ENCODE measurements at places on chromosomes 1 and 21.

GRCh38 chr1:156904187-156904959, 10.9 kb downstream of the PEAR1 start:
- DNase-seq = no peak

DNA sequence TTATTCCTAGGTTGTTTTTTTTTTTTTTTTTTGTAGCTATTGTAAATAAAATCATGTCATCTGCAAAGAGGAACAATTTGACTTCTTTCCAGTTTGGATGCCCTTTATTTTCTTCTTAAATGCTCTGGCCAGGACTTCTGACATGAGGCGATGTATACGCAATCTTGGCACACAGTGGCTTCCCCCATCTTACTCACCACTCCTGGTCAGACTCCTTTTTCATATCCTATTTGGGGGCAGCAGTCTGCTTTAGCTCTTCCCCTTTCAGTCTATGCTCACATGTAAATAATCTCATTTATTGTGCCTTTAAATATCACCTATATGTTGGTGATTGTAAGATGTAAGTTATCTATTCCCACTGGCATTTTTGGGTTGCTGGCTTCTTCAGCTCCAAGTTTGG, 56.1 kb downstream of the SLAMF6 start:
- DNase-seq = no peak

- peak; percentile 46 for DNase-seq
Measured at GRCh38 chr1:61641578-61642336, 83.2 kb downstream of the TM2D1 start.

- no peak for DNase-seq
Measured at GRCh38 chr1:205652984-205653383, 21.2 kb upstream of the ELK4 start.

DNA sequence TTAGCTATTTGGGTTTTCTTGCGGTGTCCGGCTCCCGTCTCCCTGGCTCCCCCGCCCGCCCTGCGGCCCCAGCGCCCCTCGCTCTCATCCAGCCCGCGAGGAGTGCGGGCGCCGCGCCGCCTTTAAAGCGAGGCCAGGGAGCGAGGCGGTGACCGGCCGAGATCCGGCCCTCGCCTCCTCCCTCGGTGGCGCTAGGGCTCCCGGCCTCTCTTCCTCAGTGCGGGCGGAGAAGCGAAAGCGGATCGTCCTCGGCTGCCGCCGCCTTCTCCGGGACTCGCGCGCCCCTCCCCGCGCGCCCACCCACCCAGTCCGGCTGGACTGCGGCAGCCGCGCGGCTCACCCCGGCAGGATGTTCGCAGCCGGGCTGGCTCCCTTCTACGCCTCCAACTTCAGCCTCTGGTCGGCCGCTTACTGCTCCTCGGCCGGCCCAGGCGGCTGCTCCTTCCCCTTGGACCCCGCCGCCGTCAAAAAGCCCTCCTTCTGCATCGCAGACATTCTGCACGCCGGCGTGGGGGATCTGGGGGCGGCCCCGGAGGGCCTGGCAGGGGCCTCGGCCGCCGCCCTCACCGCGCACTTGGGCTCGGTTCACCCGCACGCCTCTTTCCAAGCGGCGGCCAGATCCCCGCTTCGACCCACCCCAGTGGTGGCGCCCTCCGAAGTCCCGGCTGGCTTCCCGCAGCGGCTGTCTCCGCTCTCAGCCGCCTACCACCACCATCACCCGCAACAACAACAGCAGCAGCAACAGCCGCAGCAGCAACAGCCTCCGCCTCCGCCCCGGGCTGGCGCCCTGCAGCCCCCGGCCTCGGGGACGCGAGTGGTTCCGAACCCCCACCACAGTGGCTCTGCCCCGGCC, 492 bp downstream of the HLX start:
- no peak for DNase-seq

DNA sequence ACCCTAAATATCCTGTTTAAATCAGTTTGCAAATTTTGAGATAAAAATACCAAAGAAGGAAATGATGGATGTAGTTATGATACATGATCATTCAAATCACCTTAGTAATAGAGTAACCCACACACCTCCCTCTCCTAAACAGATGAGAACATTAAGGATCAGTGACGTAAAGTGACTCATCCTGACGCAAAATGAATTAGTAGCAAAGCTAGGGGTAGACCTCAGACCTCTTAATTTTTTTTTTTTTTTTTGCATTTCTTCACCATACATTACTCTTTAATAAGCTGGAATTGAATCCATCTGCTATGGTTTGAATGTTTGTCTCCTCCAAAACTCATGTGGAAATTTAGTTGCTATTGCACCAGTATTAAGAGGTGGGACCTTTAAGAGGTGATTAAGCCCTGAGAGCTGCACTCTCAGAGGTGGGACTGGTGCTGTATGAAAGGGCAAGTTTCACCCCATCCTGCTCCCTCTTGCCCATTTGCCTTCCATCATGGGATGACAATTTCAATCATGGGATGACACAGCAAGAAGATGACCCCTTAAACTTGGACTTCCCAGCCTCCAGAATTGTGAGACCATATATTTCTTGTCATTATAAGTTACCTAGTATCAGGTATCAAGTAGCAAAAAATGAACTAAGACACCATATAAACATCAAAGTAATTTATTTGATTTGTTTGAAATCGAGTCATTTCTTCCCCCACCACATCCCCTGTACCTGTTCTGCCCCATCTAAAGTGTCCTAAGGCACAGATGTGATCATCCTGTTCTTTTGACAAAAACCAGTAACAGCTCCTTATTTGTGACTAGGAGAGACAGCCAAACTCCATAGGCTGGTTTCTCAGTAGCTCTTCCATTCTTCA, 114.6 kb upstream of the DUSP10 start:
- DNase-seq = no peak

GRCh38 chr1:94351481-94351880, 66.7 kb upstream of the ABCD3 start:
- no peak for DNase-seq

GRCh38 chr1:80961464-80962190, 839.1 kb upstream of the ADGRL2 start:
- DNase-seq = no peak

GRCh38 chr1:201172999-201173610, 17.5 kb upstream of the IGFN1 start:
- DNase-seq = no peak

DNA sequence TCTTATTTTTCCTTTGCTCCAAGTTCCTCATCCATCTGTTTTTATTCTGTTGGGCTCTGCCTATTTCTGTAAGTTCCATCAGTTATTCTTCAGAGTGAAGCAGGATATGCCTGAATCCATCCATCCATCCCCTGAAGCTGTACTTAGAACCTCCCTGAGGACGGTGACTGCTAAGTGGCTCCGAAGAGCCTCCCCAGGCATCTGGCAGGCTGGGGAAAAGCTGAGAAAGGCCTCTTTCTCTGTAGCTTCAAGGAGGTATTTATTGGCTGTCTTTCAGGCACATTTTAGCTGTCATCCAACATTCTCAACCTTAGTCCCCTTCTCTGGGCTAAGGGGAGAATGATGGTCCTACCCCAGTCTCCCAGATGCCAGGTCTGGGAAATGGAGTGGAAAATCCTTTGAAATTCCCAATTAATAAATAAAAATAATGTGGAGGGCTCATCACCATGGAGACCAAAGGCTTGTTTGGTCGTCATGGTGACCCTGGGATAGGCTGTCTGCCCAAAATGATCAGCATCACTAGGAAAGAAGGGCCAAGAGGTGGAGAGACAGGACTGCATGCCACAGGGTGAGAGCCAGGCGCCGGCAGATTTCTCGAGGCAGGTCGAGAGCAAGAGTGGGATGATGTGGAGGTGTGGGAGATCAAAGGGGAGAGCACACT, 82.0 kb downstream of the UBIAD1 start:
- DNase-seq = no peak

DNA sequence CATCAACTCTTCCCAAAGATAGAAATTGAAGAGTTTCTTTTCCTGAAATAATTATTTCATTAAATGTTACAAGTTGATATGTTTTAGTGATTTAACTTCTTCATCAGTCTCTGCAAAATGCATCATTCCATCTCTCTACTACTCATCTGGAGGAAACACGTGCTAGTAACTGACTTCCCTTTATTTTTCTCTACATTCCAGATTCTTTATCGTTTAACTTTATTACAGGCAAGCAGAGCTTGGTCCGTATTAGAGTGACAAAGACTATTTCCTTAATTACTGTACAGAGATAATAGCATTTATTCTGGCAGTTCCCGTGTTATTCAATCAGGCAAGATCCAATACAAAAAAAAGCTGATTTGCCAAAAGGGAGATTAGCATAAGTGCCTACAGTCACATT, 88.6 kb downstream of the TM2D1 start:
- no peak for DNase-seq

DNA sequence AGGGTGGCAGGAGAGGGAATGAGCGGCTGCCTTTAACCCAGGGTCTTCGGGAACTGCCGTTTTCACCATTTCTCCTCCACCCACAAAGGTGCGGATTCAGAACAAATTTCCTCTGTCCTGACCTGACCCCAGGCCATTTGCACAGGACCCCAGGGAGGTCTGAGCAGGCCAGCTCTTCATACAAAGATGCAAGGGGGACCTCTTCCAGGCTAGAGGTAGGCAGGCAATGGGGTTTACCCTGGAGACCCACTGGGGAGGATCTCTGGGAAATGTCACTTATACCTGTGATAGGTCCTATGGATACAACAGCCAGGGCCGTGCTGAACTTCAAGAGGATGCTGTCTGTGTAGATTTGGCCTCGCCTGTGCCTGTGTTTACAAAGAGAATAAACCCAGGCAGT, 89.7 kb upstream of the VAMP3 start:
- DNase-seq = no peak

GRCh38 chr1:17568014-17568900, 28.8 kb downstream of the ARHGEF10L start:
- no peak for DNase-seq

- DNase-seq = no peak
Measured at GRCh38 chr1:214416417-214416816, 135.0 kb downstream of the PTPN14 start.

DNA sequence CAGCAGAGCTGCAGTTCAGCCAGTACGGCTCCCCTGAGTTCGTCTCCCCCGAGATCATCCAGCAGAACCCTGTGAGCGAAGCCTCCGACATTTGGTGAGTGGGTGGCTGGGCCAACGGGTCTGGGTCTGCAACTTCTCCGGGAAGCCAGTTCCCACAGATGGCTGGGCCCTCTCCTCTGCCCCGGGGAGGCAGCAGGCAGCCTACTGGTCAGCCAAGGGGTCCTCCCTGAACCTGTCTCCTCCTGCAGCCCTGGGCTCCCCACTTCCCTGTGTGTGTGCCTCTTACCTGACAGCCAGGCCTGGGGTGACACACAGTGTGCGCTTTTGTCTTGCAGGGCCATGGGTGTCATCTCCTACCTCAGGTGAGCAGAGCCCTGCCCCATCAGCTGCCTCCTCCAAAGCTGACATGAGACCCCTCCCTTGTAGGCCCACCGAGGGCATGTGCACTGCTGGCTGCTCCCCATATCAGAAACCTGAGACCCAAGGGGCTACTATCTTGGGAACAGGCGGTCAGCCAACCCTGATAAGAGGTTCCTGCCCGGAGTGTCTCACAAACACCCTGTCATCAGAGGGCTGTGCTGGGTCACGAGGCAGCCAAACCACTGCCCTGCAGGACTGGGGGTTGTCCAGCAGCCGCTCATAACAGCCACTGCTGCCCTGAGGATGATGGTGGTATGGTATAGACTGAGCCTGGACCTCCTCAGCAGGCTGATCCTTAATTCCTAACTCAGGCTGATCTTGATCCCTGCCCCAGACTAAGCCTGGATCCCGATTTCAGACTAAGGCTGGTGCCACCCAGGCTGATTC, 37.6 kb downstream of the TRIM11 start:
- DNase-seq = no peak

GRCh38 chr1:235767795-235768194, 98.9 kb downstream of the LYST start:
- DNase-seq = no peak

DNA sequence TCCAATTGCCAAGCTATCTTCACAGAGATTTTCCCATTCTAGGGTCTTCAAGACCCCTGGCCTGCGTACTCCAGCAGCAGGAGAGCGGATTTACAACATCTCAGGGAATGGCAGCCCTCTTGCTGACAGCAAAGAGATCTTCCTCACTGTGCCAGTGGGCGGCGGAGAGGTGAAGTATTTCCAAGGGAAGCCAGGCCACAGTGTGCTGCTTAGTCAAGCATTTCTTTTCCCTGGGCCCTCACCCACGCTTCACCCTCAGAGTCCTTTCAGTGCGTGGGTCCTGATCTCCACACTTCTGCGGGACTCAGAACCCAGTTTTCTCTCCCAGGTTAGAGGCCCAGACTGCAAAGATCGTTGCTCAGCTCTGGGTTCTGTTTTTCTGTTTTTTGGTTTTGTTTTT, 13.1 kb downstream of the CDCA8 start:
- DNase-seq = no peak

DNA sequence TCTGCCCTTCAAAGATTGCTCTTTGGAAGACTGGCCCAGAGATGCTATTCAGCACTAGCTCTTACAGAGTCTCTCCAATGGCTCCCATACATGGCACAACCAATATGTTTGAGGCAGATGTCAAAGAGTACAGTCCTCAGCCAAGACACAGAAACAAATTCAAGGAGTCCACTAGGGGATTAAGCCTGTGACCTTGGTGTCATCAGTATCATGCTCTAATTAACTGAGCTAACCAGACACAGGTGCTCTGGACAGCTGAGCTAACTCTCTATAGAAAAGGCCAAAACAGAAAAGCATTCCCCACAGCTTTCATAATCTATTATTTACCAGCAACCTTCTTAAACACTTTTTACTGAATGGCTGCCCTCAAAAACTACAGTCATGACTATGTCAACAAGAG, 666.0 kb upstream of the PLXNA2 start:
- no peak for DNase-seq

GRCh38 chr1:160066829-160067745, 2.9 kb downstream of the KCNJ10 start:
- no peak for DNase-seq

DNA sequence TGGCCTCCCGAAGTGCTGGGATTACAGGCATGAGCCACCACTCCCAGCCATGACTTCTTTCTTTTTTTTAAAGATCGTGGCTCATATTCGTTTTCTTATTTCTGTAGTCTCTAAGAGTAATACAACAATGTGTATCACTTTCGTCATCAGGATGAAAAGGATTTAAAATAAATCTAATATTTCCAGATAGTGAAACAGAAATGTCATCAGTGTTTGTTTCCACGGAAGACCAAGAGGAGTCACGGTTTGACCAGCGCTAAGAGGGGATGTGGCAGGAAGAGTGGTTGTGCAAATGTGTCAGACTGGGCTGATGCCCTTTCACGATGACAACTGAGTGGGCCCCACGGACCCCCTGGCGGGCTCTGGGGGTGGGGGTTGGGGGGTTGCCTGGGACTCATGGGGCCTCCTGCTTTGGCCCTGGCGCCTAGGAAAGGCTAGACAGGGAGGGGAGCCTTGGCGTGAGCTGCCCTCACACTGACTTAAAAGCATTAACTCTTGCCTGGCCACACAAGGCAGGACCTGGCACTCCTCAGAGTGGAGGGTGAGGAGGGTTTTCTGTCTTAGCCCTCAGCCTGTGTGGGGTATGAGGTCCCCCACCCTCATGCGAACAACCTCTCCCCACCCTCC, 8.4 kb downstream of the SOX13 start:
- no peak for DNase-seq

DNA sequence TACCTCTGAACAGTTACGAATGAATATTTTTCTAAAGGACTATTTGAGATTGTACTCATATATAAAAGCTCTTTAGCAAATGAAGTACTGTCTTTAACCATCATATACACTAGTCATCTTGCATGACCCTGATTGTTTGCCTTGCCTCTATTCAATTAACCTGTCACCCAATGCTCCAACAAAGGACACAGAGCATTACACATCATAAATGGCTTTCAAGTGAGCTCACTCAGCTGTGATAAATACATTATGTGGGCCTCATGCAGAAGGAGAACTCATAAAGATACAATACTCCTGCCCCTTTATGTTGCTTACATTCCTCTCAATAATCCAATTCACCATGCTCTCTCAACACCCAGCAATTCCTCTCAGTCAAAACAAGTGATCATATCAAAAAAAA, 993.0 kb upstream of the PRMT6 start:
- DNase-seq = no peak
